NCI-H69 (cell line): ENCODE measurements at places on chromosomes 11 and 22.
A peak's percentile ranks its signal among the peaks of the same experiment; 100 is the strongest.

DNA sequence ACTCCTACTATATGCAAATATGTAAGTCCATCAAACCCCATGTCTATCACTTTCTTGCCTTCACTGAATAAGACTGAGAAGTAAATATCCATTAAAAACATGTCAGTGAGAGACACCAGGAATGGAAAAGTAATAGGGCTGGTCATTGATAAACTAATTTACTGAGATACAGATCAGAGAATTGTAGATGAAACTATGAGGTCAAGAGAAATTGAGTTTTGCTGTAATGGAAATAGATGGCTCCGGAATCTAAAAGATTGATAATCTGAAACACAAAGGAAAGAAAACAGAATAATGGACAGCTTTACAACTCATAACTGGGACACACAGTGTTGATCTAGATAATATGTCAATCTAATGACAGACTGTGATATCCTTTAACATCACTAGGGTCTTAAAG lies 1018.3 kb upstream of the RAG2 start:
- no peak for DNase-seq

DNA sequence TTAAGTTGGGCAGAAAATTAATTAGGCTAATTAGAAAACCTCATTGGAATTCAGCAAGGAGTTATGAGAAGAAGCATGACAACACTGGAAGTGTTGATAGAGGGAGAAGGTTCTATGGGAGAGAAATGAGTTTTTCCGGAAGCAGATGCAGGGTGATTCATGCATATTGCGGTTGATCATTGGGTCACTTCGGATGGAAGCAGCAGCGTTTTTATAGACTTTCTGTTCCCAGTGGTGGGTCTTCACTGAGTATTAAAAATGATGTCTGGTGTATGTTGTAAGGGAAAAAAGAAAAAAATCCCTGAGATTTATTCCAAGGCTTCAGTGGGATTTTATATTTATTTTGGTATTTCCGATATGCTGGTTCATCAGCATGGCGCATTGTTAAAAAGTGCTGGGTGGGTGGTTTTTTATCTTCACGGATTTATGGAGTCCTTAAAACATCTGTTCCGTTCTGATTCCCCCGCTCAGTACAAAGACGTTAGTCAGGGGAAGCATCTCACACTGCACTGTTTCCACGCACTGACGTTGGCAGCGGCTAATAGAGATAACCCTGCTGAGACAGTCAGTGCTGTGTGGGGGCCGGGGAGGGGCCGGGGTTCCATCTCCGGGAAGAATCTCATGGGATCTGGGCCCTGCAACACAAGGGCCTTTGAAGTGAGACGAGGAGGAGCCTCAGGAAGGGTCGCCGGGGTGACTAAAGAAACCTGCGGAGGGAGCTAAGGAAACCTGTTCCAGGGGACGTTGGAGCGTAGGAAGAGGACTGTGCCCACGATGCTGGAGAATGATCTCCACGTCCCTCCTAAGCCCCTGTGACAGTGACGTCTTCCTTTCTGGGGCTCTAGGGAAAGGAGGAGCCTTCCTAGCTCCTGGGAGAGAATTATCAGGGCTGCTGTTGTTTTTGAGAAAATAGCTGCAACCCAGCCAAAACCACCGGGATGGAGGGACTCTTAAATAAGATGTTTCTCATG lies 390.0 kb downstream of the NTM start:
- no peak for DNase-seq

GRCh38 chr11:109728056-109728455 lies 306.1 kb downstream of the C11orf87 start:
- peak; percentile 24 for DNase-seq

DNA sequence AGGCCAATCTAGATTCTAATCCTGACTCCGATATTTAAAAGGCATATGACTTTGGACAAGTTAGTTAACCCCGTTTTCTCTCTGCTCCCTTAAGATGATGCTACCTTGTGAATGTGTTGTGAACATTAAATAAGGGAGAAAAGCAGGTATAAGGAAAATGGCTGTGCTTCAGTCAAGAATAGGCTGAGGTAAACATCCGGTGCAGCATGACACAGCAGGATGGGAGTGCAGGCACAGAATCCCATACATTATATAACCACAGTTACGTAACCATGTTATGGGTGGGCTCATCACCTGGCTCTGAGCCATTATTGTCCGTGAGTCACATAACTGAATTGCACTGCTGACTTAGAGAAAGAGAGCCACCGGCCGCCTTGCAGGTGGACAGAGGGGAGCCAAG lies 382.2 kb upstream of the ANO5 start:
- DNase-seq: no peak

DNA sequence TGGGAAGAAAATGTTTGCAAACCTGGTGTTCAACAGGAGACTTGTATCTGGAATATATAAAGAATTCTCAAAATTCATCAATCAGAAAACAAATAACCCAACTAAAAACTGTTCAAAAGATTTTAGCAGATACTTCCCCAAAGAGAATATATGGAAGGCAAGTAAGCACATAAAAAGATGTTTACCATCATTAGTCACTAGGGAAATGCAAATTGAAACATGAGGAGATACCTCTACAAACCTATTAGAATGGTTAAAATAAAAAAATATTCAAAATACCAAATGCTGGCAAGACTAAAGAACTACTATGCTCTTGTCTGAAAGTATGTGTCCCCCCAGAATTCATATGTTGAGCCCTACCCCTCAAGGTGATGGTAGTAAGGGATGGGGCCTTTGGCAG lies 8.6 kb downstream of the EXPH5 start:
- no peak for DNase-seq

DNA sequence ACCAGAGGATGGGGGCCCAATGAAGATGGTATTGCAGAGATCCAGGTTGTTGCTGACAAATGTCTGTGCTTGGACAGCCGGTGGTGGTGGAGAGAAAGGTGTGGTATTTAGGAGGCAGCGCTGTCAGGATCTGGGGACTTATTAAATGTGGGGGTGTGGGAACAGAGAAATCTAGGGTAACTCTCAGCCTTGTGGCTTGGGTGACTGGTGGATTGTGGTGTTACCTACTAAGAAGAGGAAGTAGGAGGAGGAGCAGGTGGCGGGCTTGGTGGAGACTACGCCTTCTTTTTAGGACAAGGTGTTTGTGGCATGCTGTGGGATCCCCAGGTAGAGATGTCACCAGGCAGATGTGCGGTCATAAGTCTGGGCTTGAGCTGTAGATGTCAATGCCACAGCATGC lies 144.0 kb downstream of the GRIK4 start:
- no peak for DNase-seq

- peak; percentile 15 for DNase-seq
Observed at GRCh38 chr11:118311518-118311917, 7.0 kb downstream of the CD3E start.

- no peak for DNase-seq
Observed at GRCh38 chr11:23364076-23364475, 503.8 kb upstream of the CCDC179 start.

- DNase-seq: peak; percentile 61
Observed at GRCh38 chr11:1568441-1568911, 3.6 kb downstream of the DUSP8 start.

GRCh38 chr22:22720201-22720723 lies 75.8 kb downstream of the GGTLC2 start:
- peak; percentile 32 for DNase-seq

- no peak for DNase-seq
Observed at GRCh38 chr22:49024775-49025440, 802.8 kb downstream of the BRD1 start.

DNA sequence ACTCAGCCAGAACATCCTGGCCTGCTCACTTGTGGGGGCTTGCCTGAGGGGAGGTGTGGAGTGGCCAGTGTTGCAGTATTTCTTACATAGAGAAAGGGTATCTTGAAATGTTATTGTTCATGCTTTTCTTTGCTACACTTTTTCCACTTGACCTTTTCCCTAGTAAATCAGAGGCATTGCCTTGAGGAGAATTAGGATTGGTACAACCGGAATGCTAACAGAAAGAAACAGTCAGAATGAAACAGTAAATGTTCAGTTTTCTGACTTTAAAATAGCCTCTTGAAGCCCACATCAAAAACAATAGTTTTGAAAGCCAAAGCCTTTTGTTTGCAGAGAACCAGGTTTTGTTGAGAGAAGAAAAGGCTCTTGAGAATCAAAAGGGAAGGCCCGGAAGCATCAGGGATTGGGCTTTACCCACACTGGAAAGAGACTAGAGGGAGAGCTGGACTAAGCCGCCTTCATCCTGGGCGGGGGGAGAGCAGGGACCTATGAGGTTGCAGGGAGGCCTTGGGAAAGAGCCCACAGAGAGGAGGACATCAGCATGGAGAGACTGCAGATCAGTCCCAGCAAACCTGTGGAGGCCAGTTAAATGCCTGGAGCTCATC lies 12.4 kb downstream of the ADM start:
- peak; percentile 9 for DNase-seq

DNA sequence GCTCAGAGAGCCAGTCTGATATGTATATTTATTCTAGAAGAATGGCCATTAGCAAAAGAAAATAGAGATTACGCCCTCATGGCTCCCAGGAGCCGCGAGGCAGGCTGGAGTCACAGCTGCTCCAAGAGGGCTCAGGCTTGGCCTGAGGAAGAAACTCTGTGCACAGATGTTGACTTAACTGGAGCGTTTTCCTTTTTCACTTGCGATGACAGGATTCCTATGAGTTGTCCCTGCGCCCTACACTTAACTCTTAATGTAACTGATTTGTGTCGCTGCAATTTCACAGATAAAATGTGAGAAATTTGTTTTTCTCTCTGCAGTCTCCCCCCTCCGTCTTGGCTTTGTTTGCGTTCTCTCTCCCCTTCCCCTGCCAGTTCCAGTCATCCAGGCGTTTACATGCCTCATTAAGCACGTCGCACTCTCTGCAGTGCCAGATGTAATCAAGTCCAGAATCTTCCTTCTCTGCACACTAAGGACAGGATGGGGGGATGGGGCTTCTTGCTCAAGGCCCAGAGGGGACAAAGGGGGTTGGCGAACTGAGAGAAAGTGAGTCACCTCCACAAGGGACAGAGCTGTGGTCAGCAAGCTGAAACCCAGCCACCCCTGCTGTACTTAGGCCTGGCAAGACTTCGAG lies 1060.1 kb downstream of the NTM start:
- DNase-seq: peak; percentile 76

- DNase-seq: no peak
Observed at GRCh38 chr22:26724414-26724813, 67.0 kb downstream of the MIAT start.

DNA sequence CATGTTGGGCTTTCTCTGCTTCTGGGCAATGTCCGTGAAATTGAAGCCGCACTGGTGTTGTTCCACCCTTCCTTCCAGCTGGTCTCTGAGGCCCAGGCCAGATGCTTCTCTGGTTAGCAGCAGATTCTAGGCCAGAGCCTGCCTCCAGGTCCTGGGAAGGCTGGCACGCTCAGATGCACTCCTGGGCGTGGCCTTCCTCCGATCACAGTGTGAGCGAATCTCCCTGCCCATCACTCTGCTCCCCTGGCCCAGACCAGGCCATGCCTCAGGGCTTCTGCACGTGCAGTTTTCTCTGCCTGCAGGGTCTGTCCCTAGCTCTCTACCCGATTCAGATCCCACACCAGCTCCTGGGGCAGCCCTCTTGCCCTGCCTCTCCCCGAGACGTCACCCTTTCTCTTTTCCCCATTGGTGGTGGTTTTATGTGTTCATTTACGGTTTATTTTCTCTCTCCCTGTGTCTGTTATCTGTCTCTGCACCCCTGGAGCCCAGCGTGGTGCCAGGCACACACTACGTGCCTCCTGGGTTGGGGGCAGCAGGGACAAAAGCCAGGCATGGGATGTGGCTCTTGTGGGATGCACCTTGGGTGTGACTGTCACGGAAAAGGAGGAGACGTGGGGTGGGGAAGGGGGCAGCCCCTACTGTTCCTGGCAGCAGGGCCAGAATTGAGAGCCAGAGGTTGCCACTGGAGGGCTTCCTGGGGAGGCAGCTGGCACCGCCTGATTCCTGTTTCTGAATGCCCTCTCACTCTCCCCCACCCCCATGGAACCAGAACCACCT lies 66.0 kb downstream of the KCNQ1 start:
- peak; percentile 39 for DNase-seq

- DNase-seq: peak; percentile 89
Observed at GRCh38 chr22:19687561-19688300, 26.6 kb upstream of the SEPTIN5 start.

- DNase-seq: no peak
Observed at GRCh38 chr11:35980686-35981390, 37.0 kb downstream of the LDLRAD3 start.
